ENCODE measurements at places on chromosomes 4 and X.

DNA sequence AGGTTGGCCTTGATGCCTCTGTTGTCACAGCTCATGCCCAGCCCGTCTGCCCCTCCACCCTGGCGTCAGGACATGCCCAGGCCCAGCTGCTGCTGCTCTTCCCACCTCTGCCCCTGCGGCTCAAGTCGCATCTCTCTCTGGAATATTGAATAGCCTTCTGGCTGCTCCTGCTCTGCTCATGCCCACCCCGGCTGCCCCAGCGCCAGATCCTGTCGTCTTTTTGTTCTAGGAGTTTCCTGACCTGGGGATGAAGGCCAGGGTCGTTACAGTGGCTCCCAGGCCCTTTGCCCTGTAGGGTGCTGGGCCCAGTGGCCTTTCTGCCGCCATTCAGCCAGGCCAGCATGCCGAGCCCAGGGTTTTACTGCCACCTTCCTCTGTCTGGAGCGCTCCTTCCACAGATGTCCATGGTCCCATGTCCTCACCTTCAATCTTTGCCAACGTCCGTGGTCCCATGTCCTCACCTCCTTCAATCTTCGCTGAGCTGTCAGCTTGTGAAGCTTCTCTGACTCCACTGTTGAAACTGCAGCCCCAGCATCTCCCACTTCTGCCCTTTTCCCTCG lies 9.7 kb downstream of the MAEA start:
- no peak for DNase-seq

DNA sequence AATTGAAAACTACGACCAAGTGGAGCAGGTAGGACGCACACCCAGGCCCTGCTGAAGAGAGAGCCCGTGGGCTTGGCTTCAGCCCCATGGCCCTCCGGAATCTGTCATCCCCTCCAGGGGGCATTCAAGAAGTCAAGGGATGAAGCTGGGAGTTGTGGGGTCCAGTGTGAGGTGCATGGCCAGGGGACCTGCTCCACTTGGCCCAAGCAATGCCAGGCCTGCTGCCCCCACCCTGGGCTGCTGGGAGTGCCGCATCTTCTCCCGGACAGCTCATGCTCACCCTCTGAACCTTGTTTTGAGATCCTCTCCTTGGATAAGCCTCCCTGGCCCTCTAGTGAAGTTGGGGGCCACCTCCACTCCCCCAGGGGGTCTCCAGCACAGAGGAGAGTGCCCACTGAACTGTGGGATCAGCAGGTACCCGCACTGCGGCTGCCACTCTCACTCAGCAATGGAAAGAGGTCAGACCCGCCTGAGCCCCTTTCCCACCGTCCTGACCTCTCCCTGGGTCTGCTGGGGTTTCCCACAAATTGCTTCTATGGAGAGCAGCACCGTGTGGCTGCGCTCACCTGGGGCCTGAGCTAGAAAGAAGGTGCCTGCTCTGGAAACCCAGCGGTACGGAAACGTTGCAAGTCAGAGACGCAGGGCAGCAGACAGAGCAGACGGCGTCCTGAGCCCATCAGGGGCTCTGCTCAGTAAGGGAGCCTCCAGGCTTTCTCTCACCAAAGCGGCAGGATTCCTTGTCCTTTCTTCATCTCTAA lies 5.0 kb upstream of the ABLIM2 start:
- DNase-seq: no peak

DNA sequence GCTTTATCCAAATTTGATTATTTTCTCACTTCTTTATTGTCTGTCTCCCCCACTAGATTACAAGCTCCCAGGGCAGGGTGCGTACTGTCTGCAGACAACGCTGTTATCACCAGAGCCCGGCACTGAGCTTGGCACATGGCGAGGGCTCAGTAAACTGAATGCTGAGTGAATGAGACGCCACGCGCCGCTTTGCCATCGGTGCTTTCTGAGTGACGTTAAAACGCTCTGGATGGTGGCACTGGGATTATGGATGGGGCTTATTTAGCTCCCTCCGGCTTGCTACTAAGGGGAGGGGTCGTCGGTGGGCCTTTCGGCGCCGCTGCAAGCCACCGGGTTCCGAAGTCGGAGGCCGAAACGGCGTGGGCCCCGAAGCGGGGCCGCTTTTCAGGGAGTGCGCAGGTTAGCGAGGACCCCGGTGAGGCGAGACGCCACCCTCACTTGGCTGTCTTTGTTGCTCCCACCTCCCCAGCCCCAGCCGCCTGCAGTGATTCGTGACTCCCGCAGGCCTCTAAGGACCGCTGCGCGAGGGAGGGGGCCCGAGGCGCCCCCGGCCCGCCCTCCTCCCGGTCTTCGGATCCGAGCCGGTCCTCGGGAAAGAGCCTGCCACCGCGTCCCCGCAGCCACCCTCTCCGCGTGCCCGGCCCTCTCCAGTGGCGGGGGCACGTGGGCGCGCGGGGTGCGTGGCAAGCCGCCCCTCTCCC lies 569 bp upstream of the FHL1 start:
- DNase-seq: peak; percentile 22

DNA sequence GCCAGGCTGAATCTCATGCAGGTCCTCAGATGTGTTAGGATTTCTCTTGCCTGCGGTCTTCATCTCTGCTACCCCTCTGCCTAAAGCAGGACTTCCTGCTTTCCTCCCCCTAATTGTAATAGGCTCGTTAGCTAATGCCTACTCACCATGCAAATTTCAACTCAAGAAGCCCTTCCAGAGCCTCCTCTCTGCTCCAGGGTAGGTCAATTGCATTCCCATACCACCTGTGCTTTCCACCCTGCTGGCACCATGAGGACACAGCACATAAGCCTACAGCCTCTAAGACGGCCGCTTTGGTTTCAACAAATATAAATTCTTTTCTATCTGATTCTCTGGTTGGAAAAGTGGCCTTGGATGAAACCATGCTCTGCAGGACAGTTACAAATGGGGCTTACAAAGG lies 93.9 kb downstream of the QDPR start:
- DNase-seq: no peak

DNA sequence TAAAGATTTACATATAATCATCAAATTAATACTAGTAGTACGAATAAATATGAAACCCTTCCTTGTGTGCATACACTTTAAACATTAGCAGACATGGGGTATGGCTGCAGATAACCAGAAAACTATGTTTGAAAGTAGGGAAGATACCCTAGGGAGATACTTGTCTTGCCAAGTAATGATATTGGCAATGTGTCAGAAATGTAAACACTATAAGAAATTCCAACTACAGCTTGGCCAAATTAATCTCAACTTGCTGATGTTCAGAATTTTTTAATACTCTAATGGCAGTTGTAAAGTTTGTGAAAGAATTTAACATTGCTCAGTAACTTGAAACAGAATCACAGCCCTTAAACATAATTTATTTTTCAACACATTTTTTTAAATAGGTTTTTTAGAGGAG lies 27.4 kb upstream of the HPGD start:
- no peak for DNase-seq

- DNase-seq: no peak
These were observed 508.4 kb downstream of the IL15 start for GRCh38 chr4:142144813-142145212.

- no peak for DNase-seq
These were observed 61.3 kb upstream of the MAGEB10 start for GRCh38 chrX:27746516-27746915.

DNA sequence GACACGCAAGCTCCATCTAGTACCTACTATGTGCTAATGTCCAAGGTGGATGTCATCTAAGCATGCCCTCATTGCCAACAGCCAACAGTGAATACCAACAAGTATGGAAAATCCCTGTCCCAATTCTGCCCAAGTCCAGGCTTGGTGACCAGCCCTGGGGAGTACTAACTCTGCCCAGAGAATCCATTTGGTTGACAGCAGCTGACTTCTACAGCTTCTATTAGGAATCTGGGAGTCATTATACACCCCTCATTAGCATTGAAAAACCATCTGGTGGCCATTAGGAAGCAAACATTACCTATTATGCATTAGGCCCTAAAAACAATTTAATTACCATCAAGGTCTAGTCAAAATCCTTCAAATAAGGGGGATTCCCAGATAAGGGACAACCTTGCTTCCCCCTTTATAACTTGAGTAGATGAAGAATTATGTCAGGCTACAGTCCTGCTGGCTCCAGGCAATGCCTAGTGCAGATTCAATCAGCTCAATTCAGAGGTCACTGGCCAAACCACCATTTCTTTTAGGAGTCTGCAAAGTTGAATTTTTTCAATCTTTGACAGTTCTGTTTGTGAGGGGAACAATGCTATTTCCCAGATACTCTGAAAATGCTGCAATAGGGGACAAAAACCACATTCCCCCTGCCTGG lies 228.0 kb upstream of the LDB2 start:
- no peak for DNase-seq

GRCh38 chrX:115616943-115617563 lies 56.1 kb downstream of the PLS3 start:
- no peak for DNase-seq

- DNase-seq: no peak
These were observed 19.1 kb downstream of the SH3BP2 start for GRCh38 chr4:2811830-2812611.

GRCh38 chr4:79325864-79326328 lies at the start of gene NAA11:
TSS of gene NAA11 (minus strand) at chr4:79326061. CDS start at chr4:79325877, 184 bp downstream.
- no peak for DNase-seq

GRCh38 chr4:138005486-138005885 lies 236.7 kb downstream of the SLC7A11 start:
- no peak for DNase-seq

GRCh38 chrX:121093011-121093410 lies 45.6 kb downstream of the GLUD2 start:
- DNase-seq: no peak

DNA sequence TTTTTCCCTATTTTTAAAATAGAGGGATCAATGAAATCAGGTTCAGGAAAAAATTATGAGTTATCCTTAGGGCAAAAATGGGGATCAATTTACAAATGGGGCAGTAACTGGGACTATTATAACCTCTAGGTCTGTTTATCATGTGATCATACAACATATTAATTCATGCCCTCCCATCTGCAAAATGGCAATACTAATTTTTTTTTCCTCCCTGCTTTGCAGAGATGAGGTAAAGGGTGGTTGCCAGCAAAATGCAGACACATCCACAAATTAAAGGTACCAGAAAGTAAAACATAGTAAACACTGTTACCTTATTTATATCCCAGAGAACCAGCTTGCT lies 467 bp downstream of the HSD17B11 start:
- DNase-seq: no peak

GRCh38 chr4:128916832-128917231 lies 107.3 kb downstream of the JADE1 start:
- DNase-seq: no peak

GRCh38 chr4:15982842-15983524 lies 20.0 kb upstream of the FGFBP2 start:
- DNase-seq: no peak

GRCh38 chrX:69285881-69286564 lies 120.8 kb upstream of the PJA1 start:
- DNase-seq: peak; percentile 41

GRCh38 chr4:93299118-93299517 lies 529.4 kb upstream of the ATOH1 start:
- DNase-seq: no peak

GRCh38 chr4:152460488-152460887 lies 75.4 kb downstream of the FBXW7 start:
- no peak for DNase-seq

DNA sequence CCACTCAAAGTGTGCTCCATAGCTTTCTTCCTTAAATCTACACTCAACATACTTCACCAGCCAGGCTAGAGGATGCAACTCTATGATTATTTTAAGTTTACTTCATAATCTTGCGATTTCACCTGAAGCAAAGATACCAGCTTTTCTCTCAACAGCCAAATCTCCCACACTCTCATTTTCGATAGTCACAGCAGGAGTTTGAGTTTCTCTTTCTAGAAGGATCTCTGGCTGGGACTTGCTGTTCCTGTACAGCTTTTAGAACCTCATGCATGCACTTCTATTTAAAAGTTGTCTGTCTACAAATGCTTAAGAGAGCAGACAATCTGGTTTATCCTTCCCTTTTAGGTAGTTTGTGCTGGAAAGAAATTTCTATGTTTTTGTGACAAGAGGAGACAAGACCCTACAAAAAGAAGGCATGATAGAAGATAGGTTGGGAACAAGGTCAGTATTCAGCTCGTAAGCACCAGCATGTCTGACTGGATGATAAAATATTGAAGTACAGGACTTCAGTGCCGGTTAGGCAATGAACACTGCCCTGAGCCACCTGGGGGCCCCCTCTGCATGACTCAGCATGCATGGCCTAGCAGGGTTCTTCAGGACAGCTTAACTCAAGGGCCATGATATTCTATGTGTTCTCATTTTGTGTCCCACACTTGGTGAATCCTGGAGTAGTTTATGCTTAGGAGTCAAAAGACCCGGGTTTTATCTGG lies 65.6 kb downstream of the ATXN3L start:
- no peak for DNase-seq

DNA sequence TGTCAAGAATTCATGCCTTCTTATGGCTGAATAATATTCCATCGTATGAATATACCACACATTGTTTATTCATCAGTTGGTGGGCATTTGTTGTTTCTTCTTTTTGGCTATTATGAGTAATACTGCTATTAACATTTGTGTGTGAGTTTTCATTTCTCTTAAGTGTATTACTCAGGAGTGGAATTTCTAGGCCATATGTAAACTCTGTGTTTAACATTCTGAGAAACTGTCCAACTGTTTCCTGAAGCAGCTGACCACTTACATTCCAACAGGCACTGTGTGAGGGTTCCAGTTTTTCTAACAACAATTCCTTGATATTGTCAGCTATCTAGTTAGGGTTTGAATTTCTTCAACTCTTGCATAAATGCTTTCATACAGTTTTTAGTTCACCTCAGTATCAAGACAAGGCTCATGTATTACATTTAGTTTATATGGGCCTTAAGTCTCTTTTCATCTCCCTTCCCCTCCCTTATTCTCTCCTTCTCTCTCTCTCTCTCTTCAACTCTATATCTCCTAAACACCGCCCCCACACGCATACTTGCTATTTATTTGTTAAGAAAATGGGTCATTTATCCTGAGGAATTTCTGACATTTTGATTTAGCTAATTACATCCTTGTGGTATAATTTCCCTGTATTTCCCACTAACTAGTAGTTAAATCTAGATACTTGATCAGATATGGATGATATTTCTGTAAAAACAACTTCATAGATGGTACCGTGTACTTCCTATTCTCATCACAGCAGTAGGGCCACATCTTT lies 77.4 kb downstream of the WDR19 start:
- no peak for DNase-seq

GRCh38 chrX:130174045-130174704 lies 2.4 kb downstream of the RAB33A start:
- no peak for DNase-seq

GRCh38 chrX:119266364-119266995 lies 30.4 kb downstream of the PGRMC1 start:
- no peak for DNase-seq

DNA sequence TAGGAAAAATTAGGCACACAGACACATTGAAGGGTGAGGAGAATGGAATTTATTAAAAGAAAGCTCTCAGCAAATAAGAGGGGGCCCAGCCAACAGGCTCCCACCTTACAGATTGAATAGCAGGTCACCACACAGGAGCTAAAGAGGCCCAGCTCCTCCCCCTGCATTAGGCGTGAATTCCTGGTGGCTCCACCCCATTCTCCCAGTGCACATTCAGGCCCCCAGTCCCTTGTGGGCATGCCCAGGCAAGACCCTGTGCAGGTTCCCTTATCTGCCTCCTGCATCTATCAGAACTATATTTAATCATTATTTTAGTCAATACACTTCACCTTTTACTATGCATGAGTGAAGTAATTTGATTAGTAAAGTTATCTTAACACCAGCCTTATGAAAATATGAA lies 856.3 kb upstream of the NDST4 start:
- no peak for DNase-seq

GRCh38 chrX:123756320-123756719 lies 23.5 kb upstream of the THOC2 start:
- no peak for DNase-seq

- DNase-seq: no peak
These were observed 2070.6 kb downstream of the PCDH7 start for GRCh38 chr4:32790803-32791202.

All from NCI-H2171 (cell line).